ENCODE measurements at places on chromosomes 7 and 10.

- peaks cover 74% of the 10 kb centered on the region for H3K27me3 ChIP-seq
- peak overlapping the region; percentile 74 for H3K4me3 ChIP-seq
- no peaks in the 10 kb centered on the region for H3K36me3 ChIP-seq
- peaks cover 4% of the 10 kb centered on the region for H3K4me1 ChIP-seq
- DNase-seq, result no peak
These were observed 1.1 kb upstream of the KLF14 start for GRCh38 chr7:130734815-130735716.

- no peaks in the 10 kb centered on the region for H3K27me3 ChIP-seq
- H3K4me3 ChIP-seq, result peak overlapping the region; percentile 91
- peaks cover 31% of the 10 kb centered on the region for H3K4me1 ChIP-seq
- peaks cover 8% of the 10 kb centered on the region for H3K36me3 ChIP-seq
These were observed 1.2 kb upstream of the IDI1 start for GRCh38 chr10:1050145-1050544.

GRCh38 chr7:42105554-42106358 is 131.3 kb downstream of the GLI3 start:
- H3K4me3 ChIP-seq, result no peak overlapping the region
- no peaks in the 10 kb centered on the region for H3K36me3 ChIP-seq
- H3K4me1 ChIP-seq, result peaks cover 11% of the 10 kb centered on the region
- peaks cover 92% of the 10 kb centered on the region for H3K27me3 ChIP-seq
- DNase-seq, result no peak
- H3K27ac ChIP-seq, result no peak overlapping the region

- no peak overlapping the region for H3K27ac ChIP-seq
- no peaks in the 10 kb centered on the region for H3K36me3 ChIP-seq
- no peaks in the 10 kb centered on the region for H3K4me1 ChIP-seq
- H3K4me3 ChIP-seq, result no peak overlapping the region
- no peak for DNase-seq
- peaks cover 5% of the 10 kb centered on the region for H3K27me3 ChIP-seq
These were observed 440.4 kb downstream of the PLXNA4 start for GRCh38 chr7:132135746-132136385.

DNA sequence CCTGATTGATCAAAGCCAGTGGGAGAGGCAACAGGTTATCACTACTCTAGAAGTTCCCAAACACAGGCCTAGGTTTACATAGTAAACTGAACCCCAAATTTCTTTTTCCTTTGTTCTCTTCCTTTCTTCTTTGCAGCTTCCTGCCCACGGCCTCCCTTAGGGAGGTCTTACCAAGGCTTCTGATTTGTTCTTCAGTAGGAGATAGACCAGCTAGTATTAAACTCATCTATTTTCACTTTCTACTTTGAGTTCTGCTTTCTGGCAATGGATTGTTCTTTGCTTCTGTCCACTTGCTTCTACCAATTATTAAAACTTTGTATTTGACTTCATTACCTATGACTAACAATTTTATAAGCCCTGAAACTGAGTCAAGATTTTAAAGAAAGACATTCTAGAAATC is 251.2 kb upstream of the FZD1 start:
- peaks cover 7% of the 10 kb centered on the region for H3K36me3 ChIP-seq
- peaks cover 20% of the 10 kb centered on the region for H3K4me1 ChIP-seq
- H3K27me3 ChIP-seq, result no peaks in the 10 kb centered on the region

- no peaks in the 10 kb centered on the region for H3K4me1 ChIP-seq
- H3K27ac ChIP-seq, result no peak overlapping the region
- no peak overlapping the region for H3K4me3 ChIP-seq
These were observed 124.5 kb downstream of the MYOF start for GRCh38 chr10:93357680-93358079.

- peaks cover 4% of the 10 kb centered on the region for H3K4me1 ChIP-seq
- peaks cover 53% of the 10 kb centered on the region for H3K36me3 ChIP-seq
- no peak overlapping the region for H3K27ac ChIP-seq
- no peaks in the 10 kb centered on the region for H3K27me3 ChIP-seq
- no peak for DNase-seq
- H3K4me3 ChIP-seq, result no peak overlapping the region
These were observed 148.7 kb downstream of the ZMYND11 start for GRCh38 chr10:283916-284356.

DNA sequence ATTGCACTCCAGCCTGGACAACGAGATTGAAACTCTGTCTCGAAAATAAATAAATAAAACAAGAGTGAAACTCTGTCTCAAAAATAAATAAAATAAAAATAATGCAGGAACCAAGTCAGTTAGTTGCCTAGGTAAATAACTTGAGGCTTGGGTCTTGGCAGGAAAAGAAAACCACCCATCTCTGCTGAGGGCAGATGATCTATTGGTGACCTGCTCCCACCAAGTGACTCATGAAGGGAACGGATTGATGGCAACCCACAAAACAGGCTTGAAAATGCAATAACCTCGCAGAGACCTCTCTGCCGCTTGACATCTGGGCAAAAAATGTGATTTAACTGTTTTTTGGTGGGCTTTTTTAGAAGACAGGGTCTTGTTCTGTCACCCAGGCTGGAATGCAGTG is 86.6 kb downstream of the CALN1 start:
- peaks cover 8% of the 10 kb centered on the region for H3K4me1 ChIP-seq
- no peak overlapping the region for H3K4me3 ChIP-seq
- peaks cover 12% of the 10 kb centered on the region for H3K27me3 ChIP-seq
- H3K36me3 ChIP-seq, result no peaks in the 10 kb centered on the region
- DNase-seq, result no peak
- no peak overlapping the region for H3K27ac ChIP-seq

- H3K4me3 ChIP-seq, result no peak overlapping the region
- DNase-seq, result no peak
- H3K4me1 ChIP-seq, result peaks cover 6% of the 10 kb centered on the region
- no peak overlapping the region for H3K27ac ChIP-seq
- no peaks in the 10 kb centered on the region for H3K36me3 ChIP-seq
- peaks cover 17% of the 10 kb centered on the region for H3K27me3 ChIP-seq
These were observed 27.4 kb upstream of the GOLGA7B start for GRCh38 chr10:97822261-97822687.

GRCh38 chr10:132120200-132120599 is 54.5 kb downstream of the JAKMIP3 start:
- no peaks in the 10 kb centered on the region for H3K36me3 ChIP-seq
- H3K4me3 ChIP-seq, result no peak overlapping the region
- no peaks in the 10 kb centered on the region for H3K4me1 ChIP-seq
- peaks cover 26% of the 10 kb centered on the region for H3K27me3 ChIP-seq

- H3K4me3 ChIP-seq, result no peak overlapping the region
- H3K36me3 ChIP-seq, result peaks cover 4% of the 10 kb centered on the region
- no peak overlapping the region for H3K27ac ChIP-seq
These were observed 27.8 kb upstream of the CYP26C1 start for GRCh38 chr10:93032809-93033137.

DNA sequence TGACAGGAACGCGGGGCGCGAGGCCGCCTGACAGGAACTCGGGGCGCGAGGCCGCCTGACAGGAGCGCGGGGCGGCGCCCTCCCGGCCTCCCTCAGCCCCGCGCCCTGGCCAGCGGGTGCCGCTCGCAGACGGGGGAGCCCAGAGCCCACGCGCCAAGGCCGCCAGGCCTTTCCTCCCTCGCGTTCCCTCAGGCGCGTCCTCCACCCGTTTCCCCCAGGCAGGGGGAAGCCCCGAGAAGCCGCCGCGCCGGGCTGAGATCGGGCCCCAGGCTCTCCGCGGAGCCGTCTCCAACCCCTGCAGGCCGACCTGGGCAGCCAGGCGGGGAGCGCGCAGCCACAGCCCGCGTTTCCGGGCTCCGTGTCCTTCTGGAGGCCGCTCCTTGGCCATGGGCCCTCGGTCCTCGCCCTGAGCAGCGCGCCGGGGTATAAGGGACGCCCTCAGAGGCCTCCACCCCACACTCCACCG is 17.7 kb downstream of the PTPRN2 start:
- no peak overlapping the region for H3K27ac ChIP-seq
- H3K4me1 ChIP-seq, result peaks cover 1% of the 10 kb centered on the region
- no peak overlapping the region for H3K4me3 ChIP-seq

- H3K36me3 ChIP-seq, result peaks cover 2% of the 10 kb centered on the region
- no peak for DNase-seq
- H3K4me3 ChIP-seq, result no peak overlapping the region
- no peaks in the 10 kb centered on the region for H3K4me1 ChIP-seq
- peaks cover 10% of the 10 kb centered on the region for H3K27me3 ChIP-seq
- H3K27ac ChIP-seq, result no peak overlapping the region
These were observed 48.4 kb downstream of the LHPP start for GRCh38 chr10:124509880-124510632.

All from progenitor cell of endocrine pancreas (in vitro differentiated cells).